Osteoblast (primary cell): ENCODE measurements at places on chromosomes 5 and 9.

DNA sequence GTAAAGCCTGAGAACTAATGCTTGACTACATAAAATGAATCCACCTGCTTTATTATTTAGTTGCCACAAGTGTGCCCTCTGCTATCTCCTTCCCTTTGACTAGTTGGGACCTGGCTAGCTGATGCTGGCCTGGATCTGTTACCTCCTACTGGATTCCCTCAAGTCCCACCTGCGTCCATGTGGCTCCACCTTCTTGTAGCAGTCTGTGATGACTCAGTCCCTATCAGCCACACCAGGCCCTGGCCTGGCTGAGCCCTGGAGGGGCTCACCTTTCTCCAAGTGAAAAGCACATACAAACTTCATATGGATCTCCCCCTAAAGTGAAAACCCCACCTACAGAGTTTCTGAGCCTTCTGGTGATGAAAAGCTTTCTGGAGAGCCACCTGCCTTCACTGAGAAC is 611.4 kb downstream of the SEMA5A start:
- peak; percentile 49 for DNase-seq

GRCh38 chr5:82754036-82754746 is 323.0 kb downstream of the TMEM167A start:
- DNase-seq, result no peak

- no peak for DNase-seq
Measured at GRCh38 chr5:136528481-136529030, 163.2 kb upstream of the TRPC7 start.

DNA sequence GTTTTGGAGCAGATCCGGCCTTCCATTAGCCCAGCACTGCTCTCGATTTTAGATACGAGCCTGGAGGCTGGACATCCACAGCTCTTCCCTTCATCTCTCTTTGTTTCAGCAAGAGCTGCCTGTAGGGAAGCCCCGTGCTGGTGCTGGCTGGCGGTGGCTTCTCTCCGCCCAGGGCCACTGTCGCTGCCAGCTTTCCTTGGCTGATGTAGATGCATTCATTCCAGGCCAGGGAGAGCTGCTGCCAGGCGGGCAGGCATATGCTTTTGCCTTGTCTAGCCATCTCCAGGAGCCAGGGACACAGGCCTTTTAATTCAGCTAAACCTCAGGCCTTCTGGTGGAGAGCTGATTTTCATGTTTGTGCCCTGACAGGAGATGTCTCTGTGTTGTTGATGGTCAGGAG is 409.3 kb upstream of the CLINT1 start:
- DNase-seq, result no peak

DNA sequence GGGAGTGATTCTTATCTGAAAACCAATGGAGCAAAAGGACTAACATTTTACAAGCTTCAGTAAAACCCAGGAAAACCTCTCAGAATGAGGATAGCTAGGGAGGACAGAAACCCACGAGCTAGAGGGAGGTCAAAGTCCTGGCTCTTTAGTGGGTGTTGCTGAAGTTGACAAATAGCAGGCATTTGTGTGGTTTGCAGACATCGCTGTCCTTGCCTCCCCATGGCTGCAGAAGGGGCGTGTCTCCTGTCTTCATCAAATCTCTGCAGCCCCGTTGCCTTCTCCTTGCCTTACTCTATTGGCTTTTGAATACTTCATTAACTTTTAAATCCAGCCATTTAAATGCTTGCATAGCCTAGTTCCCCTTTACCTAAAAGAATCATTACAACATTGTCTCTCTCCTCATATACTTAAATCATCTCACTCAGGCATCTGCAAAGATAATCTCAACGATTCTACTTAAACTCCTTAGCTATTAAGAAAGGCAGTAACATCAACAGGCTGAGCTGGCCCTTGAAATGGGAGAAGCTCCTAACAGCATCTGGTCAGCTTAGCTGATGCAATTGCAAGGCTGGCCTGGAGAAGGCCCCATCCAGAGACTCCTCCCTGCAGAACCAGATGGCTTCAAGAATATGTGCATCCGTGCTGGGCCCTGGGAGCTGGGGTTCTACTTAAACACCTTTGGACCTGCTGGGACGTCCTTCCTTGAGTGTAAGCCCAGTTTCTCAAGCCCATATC is 152.8 kb upstream of the TAS2R1 start:
- DNase-seq, result peak; percentile 58

- no peak for DNase-seq
Measured at GRCh38 chr9:117103438-117104110, 311.3 kb downstream of the ASTN2 start.

GRCh38 chr9:69243116-69243515 is 69.0 kb downstream of the TJP2 start:
- no peak for DNase-seq

DNA sequence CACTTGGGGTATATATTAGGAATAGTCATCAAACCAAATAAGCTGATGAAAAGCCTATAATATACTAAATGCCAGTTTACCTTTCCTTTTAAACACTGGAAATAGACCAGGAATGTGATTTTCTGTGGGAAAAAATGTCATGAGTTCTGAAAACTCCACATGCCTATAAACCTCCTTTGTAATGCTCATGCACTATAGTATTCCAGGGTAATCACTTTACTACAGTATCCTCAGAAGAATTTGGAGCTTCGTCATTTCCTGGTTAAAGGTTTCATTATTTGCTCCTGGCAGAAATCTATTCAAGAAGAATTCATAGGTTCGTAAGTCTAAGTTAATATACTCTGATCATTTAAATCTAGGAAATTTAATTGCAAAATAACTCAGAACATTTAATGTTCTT is 1076.7 kb upstream of the DMAC1 start:
- DNase-seq, result no peak

DNA sequence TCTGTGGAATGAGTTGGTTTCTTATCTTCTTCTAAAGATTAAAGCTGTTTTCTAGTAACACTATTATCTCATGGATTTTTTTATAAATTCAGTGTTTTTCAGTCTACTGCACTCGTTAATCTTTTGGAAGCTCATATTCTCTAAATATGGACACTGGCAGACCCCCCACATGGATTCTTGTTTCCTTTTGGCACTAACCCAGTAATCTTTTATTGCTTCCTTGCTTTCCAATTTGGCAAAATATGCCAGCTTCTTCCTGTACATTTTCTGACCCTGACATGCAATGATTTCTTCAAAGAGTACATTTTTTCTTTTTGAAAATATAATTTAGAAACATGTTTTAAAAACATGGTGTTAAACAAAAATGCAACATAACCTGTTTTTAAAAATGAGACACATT is 474.2 kb upstream of the FTMT start:
- no peak for DNase-seq

GRCh38 chr5:53017383-53017782 is 28.2 kb downstream of the ITGA2 start:
- no peak for DNase-seq

DNA sequence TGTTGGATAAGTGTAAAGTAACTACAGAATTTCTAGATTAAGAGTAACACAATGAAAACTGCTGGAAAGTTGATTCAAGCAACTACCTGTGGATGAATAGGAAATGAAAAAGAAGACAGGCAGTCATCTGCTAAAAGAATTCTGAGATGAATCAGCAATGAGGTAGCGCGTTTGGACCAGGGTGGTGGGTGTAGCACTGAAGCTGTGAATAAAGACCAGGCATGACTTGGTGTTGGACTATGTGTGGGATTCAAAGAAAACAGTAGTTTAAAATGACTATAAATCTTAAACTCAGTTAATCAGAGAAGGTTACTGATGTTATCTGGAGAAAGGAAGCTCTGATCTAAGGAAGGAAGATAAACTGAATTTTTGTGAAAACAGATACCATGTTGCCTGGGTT is 159.8 kb downstream of the FBN2 start:
- no peak for DNase-seq

DNA sequence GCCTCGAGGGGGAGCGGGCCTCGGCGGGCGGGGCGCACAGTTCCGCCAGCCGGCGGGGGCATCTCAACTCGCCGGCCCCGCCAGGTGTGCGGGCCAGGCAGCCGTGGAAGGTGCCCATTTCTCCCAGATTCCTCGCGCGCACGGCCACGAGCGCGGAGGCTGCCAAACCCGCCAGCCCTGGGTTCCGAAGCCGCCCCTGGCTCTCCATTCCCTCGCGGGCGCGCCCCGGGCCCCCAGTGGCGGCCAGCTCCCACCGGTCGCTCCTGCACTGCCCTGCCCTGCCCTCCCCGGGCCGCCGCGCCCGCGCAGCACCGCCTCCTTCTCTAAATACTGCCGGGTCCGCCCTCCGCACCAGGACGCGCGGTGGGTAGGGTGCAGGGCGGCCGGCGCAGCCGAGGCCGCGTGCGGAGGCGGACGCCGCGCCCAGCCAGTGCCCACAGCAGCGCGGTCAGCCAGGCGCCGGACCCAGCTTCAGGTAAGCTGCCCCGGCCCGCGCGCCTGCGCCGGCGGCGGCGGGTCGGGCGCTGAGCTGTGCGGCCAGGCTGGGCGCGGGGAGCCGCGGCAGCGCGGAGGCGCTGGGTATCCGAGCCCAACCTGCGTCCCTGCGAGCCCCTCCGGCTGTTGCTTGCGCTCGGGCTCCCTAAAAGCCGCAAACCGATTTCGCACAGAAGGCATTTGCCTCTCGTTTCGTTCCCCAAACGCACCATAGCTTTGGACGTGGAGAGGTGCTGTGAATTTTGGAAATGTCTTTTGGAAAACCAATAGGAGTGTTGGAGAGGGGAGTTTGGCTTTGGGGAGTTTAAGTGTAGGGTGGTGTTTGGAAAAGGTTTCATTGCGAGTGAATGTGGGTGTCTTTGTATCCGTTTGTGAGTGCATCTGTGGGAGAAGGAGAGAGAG is at the start of gene TMEM171:
Gene TMEM171, plus strand, starts transcription at position 354 of the 897 bp plus-strand sequence. CDS start 2,799 bp downstream, outside the sequence.
- DNase-seq, result peak; percentile 95

DNA sequence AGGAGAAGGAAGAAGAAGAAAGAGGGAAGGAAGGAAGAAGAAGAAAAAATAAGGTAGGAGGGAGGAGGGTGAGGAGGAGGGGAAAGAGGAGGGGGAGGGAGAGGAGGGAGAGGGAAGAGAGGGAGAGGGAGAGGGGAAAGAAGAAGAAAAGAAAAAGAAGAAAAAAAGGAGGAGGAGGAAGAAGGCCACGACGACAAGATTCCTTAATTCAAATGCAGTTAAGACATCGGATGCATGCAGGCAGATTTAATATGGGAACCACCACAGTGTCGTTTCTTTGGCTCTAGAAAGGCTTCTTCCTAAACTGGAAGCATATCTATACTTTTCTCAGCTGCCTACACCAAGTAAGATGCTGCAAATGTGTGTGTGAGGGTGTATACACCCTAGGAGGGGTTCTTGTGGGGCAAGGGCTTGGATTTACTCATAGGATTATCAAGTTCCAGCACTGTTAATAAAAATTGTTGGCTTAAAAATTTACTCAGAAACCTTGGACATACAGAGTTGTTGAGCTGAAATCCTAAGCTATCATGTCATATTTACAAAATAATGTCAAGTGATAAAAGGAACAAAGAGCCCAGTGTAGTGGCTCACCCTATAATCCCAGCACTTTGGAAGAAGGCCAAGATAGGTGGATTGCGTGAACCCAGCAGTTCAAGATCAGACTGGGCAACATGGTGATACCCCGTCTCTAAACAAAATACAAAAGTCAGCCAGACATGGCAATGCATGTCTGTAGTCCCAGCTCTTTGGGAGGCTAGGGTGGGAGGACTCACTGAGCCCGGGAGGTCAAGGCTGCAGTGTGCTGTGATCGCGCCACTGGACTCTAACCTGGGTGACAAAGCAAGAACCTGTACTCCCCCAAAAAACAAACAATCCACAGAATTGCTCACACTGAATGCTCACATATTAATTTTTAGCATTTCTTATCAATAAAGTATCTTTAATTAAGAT is 108.5 kb downstream of the UBAP2 start:
- DNase-seq, result no peak

DNA sequence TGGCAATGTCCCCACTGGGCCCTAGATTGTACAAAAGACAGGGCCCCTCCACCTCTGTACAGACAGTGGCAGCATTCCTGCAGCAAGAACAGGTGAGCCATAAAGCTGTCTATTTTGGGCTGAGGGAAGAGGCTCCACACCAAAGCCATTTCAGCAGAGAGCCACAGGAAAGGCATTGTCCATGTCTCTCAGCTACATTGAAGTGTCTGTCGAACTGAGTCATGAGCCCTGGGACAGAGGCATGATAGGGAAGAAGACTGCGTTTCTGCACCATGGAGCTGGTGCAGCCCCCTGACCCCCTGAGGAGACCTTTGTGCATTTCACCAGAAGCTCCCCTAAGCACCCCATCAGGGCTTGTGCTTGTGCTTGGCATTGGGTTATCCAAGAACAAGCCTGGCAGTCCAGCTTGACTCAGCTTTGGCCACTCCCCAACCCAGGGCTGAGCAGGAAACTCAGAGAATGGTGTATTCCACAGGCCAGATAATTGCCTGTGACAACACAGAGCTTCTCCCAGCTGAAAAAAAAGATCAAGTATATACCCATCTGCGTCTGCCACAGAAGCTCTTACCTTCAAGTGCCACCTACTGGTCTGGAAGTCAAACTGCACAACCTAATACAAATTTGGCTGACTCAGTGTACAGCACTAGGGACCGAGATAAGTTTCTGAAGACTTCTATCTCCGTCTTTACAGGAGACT is 5.9 kb upstream of the FRMD3 start:
- no peak for DNase-seq

DNA sequence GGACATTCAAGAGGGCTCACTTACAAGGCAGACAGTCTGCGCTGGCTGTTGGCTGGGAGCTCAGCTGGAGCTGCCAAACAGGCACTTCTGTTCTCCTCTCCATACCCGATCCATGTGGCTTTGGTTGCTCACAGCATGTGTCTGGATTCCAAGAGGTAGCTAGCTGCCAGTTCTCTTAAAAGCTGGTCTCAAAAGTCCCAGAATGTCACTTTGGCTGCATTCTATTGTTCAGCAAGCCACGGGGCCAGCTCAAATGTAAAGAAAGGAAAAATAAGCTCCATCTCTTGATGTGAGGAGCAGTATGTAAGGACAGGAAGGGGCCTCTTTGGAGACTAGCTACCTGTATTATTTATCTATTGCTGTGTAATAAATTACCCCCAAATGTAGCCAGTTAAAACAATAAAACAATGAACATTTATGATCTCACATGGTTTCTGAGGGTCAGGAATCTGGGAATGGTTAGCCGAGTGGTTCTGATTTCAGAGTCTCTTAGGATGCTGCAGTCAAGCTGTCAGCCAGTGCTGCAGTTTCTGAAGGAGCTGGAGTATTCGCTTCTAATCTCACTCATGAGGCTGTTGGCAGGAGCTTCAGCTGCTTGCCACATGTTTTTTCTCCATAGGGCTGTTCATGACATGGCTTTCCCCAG is 112.7 kb upstream of the CLINT1 start:
- peak; percentile 22 for DNase-seq

- DNase-seq, result no peak
Measured at GRCh38 chr5:127941646-127942045, 141.9 kb upstream of the SLC12A2 start.

GRCh38 chr5:151682751-151683331 is 3.9 kb downstream of the SPARC start:
- peak; percentile 37 for DNase-seq

DNA sequence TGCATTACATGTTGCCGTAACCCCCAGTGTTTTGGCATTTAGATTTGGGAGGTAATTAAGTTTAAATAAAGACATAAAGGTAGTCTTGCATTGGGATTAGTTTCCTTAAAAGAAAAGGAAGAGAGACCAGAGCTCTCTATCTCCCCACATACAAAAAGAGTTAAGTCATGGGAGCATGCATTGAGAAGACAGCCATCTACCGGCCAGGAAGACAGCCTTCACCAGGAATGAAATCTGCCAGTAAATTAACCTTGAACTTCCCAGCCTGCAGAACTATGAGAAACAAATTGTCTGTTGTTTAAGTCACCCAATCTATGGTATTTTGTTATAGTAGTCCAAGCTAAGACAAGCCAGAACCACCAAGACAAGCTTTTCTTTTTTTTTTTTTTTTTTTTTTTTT is 567.0 kb upstream of the CDH18 start:
- DNase-seq, result no peak
